ENCODE measurements at places on chromosomes 12 and 14. TPM values are rescaled to one million over a fixed set of nuclear protein-coding genes. Genes with fewer than 3 reads are reported as not detected.

The HIF1A gene
- total RNA-seq, result 61.7 TPM

The INSM2 gene
- total RNA-seq, result not detected

The FCF1 gene
- total RNA-seq, result 25.7 TPM

The TAS2R8 gene
- not detected for total RNA-seq

The IFNG-AS1 gene
- total RNA-seq, result not detected

The TEX52 gene
- total RNA-seq, result not detected

The APOF gene
- total RNA-seq, result not detected

GRCh38 chr14:80055667-80056496 is 155.4 kb downstream of the DIO2 start:
- DNase-seq, result no peak
- H3K36me3 ChIP-seq, result no peaks in the 10 kb centered on the region
- H3K4me1 ChIP-seq, result no peaks in the 10 kb centered on the region
- no peak overlapping the region for H3K4me3 ChIP-seq
- H3K27me3 ChIP-seq, result no peaks in the 10 kb centered on the region

DNA sequence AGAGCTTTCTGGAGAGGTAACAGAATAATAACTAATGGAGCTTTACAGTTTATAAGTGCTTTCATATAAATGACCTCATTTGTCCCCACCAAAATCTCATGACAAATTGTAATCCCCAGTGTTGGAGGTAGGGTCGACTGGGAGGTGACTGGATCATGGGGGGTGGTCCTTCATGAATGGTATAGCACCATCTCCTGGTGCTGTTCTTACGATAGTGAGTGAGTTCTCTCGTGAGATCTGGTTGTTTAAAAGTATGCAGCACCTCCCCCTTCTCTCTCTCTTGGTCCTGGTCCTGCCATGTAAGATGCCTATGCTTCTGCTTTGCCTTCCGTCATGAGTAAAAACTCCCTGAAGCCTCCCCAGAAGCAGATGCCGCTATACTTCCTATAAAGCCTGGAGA is 423.3 kb upstream of the GARIN6 start:
- no peaks in the 10 kb centered on the region for H3K36me3 ChIP-seq
- H3K4me1 ChIP-seq, result no peaks in the 10 kb centered on the region
- no peak overlapping the region for H3K27ac ChIP-seq
- no peak overlapping the region for H3K4me3 ChIP-seq
- DNase-seq, result no peak

- no peak overlapping the region for H3K4me3 ChIP-seq
- H3K27ac ChIP-seq, result no peak overlapping the region
- H3K4me1 ChIP-seq, result no peaks in the 10 kb centered on the region
- no peak for DNase-seq
Observed at GRCh38 chr12:66598079-66598478, 80.8 kb downstream of the GRIP1 start.

DNA sequence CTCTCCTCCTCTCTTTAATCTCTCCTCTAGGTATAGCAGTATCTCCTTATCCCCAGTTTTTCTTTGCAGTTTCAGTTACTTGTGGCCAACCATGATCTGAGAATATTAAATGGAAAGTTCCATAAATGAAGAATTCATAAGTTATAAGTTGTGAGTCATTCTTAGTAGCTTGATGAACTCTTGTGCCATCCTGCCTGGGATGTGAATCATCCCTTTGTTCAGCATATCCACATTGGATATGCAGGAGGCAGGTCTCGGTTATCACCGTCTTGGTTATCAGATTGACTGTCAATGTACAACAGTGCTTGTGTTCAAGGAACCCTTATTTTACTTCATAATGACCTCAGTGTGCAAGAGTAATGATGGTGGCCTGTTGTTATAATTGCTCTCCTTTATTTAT is 134.0 kb downstream of the TMEM117 start:
- DNase-seq, result no peak
- H3K4me1 ChIP-seq, result no peaks in the 10 kb centered on the region
- H3K4me3 ChIP-seq, result no peak overlapping the region
- H3K27ac ChIP-seq, result no peak overlapping the region
- H3K36me3 ChIP-seq, result no peaks in the 10 kb centered on the region
- H3K27me3 ChIP-seq, result no peaks in the 10 kb centered on the region

DNA sequence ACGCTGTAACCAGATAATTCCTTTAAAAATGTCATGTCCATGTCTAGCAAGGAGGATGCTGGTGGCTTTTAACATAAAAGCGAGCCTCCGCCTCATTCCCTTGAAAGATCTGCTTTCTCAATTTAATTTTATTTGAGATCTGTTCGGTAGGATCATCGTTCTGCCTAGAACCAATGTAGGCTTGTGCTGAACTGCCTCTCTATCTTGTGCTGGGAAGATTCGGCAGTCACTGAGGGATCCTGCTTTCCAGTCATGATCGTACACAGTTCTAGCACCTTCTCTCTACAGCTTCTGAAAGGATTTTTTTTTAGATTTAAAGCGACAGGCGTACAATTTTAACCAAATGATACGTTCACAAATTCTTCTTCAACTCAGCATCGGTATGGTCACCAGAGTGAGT is 54.3 kb downstream of the PEBP1 start:
- H3K4me1 ChIP-seq, result peaks cover 18% of the 10 kb centered on the region
- H3K27me3 ChIP-seq, result no peaks in the 10 kb centered on the region
- H3K27ac ChIP-seq, result peak overlapping the region; percentile 79

- H3K36me3 ChIP-seq, result no peaks in the 10 kb centered on the region
- no peak for DNase-seq
- no peaks in the 10 kb centered on the region for H3K27me3 ChIP-seq
- H3K27ac ChIP-seq, result no peak overlapping the region
- H3K4me1 ChIP-seq, result no peaks in the 10 kb centered on the region
- no peak overlapping the region for H3K4me3 ChIP-seq
Observed at GRCh38 chr14:94394025-94394493, 5.7 kb upstream of the SERPINA1 start.

DNA sequence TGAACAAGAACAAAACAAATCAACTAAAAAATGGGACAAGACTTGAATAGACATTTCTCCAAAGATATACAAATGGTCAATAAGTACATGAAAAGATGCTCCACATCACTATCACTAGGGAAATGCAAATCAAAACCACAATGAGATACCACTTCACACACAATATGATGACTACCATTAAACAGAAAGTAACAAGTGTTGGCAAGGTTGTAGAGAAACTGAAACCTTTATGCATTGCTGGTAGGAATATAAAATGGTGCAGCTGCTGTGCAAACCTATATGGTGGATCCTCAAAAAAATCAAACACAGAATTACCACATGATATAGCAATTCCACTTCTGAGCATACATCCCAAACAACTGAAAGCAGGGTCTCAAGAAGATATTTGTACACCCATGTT is 5.2 kb downstream of the SMAGP start:
- H3K27me3 ChIP-seq, result no peaks in the 10 kb centered on the region
- H3K4me1 ChIP-seq, result no peaks in the 10 kb centered on the region
- H3K36me3 ChIP-seq, result no peaks in the 10 kb centered on the region
- no peak overlapping the region for H3K27ac ChIP-seq

- DNase-seq, result no peak
- peaks cover 5% of the 10 kb centered on the region for H3K4me1 ChIP-seq
- H3K27ac ChIP-seq, result no peak overlapping the region
- H3K36me3 ChIP-seq, result no peaks in the 10 kb centered on the region
Observed at GRCh38 chr12:31737345-31737744, 8.5 kb upstream of the AMN1 start.

- H3K27me3 ChIP-seq, result no peaks in the 10 kb centered on the region
- peaks cover 55% of the 10 kb centered on the region for H3K36me3 ChIP-seq
- H3K4me3 ChIP-seq, result no peak within 1 kb of the TSS
- H3K27ac ChIP-seq, result peak within 1 kb of the TSS; percentile 83
- peak; percentile 78 for DNase-seq
- H3K4me1 ChIP-seq, result peaks cover 72% of the 10 kb centered on the region
Observed at GRCh38 chr12:57146961-57147944, at the start of gene LRP1-AS. Gene LRP1-AS (minus strand): TSS chr12:57147619.

GRCh38 chr14:102213984-102214658 is 74.4 kb downstream of the WDR20 start:
- H3K36me3 ChIP-seq, result peaks cover 9% of the 10 kb centered on the region
- no peak overlapping the region for H3K4me3 ChIP-seq
- no peak overlapping the region for H3K27ac ChIP-seq
- no peak for DNase-seq
- no peaks in the 10 kb centered on the region for H3K27me3 ChIP-seq
- H3K4me1 ChIP-seq, result peaks cover 25% of the 10 kb centered on the region

DNA sequence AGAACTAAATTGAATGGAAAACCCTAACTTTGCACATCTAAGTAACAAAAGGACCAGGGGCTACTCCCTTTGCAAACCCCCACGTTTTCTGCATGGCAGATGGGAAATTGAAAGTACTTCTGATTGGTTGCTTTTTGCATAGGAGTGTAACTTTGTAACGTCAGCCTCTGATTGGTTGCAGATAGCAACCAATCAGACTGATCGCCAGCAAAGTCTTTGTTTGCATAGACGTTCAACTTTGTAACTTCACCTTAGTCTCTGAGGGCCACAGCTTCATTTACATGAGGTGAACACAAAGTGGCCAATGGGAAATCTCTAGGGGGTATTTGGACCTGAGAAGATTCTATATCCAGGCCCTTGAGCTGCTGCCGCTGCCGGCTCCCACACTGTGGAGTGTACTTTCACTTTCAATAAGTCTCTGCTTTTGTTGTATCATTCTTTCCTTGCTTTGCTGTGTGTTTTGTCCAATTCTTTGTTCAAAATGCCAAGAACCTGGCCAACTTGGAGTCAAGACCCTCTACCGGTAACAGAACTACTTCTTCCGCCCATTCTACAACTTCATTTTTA is 102.5 kb upstream of the PRICKLE1 start:
- no peaks in the 10 kb centered on the region for H3K4me1 ChIP-seq
- no peak for DNase-seq
- no peak overlapping the region for H3K4me3 ChIP-seq
- no peak overlapping the region for H3K27ac ChIP-seq
- no peaks in the 10 kb centered on the region for H3K27me3 ChIP-seq

- no peak overlapping the region for H3K4me3 ChIP-seq
- peaks cover 47% of the 10 kb centered on the region for H3K4me1 ChIP-seq
- peak overlapping the region; percentile 64 for H3K27ac ChIP-seq
- no peaks in the 10 kb centered on the region for H3K36me3 ChIP-seq
- no peak for DNase-seq
Observed at GRCh38 chr12:88553941-88554658, 26.2 kb downstream of the KITLG start.

DNA sequence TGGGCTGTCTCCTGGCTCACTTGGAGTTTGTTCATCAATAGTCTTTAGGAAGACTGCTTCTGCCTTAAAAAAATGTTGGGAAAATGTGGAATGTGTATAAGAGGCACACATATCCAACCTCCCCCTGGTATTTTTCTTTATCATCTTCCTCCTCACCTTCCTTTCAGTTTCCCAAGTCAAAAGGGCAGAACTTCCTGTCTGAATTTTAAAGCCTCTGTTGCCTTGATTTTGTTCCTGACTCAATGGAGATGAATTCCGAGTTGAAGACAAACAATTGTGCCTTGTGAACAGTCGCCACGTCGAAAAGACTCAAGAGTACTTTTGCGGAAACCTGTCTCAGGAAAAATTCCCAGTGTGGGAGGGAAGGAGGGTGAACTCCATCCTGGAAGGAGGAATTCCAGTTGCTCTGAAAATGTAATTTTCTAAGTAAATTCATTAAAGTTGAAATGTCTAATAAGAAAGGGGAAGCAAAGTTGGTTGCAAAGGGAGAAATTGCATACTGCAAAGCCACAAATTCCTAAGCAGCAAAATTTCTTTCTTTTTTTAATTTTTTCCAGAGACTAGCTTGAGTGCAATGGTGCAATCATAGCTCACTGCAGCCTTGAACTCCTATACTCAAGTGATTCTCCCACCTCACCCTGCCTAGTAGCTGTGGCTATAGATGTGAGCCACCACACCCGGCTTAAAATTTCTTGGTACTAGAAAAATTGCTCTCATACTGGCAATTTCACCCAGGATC is 50.2 kb upstream of the ELK3 start:
- no peaks in the 10 kb centered on the region for H3K4me1 ChIP-seq
- no peak for DNase-seq
- H3K4me3 ChIP-seq, result no peak overlapping the region
- no peaks in the 10 kb centered on the region for H3K36me3 ChIP-seq
- H3K27me3 ChIP-seq, result no peaks in the 10 kb centered on the region
- H3K27ac ChIP-seq, result no peak overlapping the region

DNA sequence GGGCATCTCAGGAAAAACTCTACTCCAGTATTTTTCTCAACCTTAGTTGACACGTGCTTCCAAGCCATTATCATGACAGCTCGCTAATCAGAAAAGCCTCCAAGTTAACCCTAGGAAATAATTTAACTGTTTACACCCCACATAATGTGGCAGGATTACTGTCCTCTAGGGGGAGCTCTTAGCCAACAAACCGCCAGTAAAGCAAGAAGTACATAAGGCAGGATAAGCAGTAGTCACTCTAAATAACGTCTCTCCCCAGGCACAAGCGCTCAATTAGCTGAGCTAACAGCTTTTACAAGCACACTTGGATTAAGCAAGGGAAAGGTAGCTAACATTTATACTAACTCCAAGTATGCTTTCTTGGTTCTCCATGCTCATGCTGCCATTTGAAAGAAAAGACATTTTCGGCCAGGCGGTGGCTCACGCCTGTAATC is 22.8 kb downstream of the APOBEC1 start:
- peaks cover 13% of the 10 kb centered on the region for H3K27me3 ChIP-seq
- H3K4me1 ChIP-seq, result no peaks in the 10 kb centered on the region
- no peak overlapping the region for H3K27ac ChIP-seq

- DNase-seq, result no peak
- peak overlapping the region; percentile 90 for H3K27ac ChIP-seq
- peak overlapping the region; percentile 95 for H3K4me3 ChIP-seq
Observed at GRCh38 chr12:111841236-111841749, 735 bp upstream of the MAPKAPK5 start.

GRCh38 chr12:19483727-19484126 is 44.4 kb downstream of the AEBP2 start:
- no peak overlapping the region for H3K4me3 ChIP-seq
- no peaks in the 10 kb centered on the region for H3K4me1 ChIP-seq
- H3K27ac ChIP-seq, result no peak overlapping the region
- no peaks in the 10 kb centered on the region for H3K27me3 ChIP-seq
- no peaks in the 10 kb centered on the region for H3K36me3 ChIP-seq
- no peak for DNase-seq

DNA sequence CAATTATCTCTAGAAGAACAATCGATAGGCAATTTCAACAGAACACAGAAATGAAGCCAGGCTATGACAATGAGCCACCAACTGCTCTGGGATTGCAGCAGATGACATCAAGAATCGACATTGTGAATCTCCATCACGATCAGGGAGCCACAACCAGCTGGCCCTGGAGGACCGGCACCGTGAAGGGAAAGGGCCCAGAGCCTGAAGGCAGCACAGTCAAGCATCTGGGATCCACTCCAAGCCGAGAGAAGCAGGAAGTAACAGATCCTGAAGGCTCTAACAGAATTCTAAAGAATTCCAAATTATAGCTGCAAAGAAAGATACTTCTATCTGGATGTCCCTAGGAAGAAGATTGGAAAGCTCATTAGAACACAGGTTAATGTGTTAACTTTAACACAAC is 61.0 kb downstream of the LRRC74A start:
- no peak overlapping the region for H3K4me3 ChIP-seq
- H3K4me1 ChIP-seq, result no peaks in the 10 kb centered on the region
- H3K36me3 ChIP-seq, result no peaks in the 10 kb centered on the region
- H3K27ac ChIP-seq, result no peak overlapping the region

GRCh38 chr12:95533985-95534384 is 17.3 kb downstream of the USP44 start:
- no peaks in the 10 kb centered on the region for H3K36me3 ChIP-seq
- H3K27ac ChIP-seq, result peak overlapping the region; percentile 35
- H3K4me3 ChIP-seq, result no peak overlapping the region
- no peak for DNase-seq
- H3K4me1 ChIP-seq, result peaks cover 13% of the 10 kb centered on the region

GRCh38 chr12:95215949-95216348 is 1.3 kb downstream of the FGD6 start:
- no peaks in the 10 kb centered on the region for H3K27me3 ChIP-seq
- no peaks in the 10 kb centered on the region for H3K4me1 ChIP-seq
- peak overlapping the region; percentile 78 for H3K4me3 ChIP-seq
- no peak for DNase-seq

Measured in sigmoid colon (tissue), 7 donors.